Gastrocnemius medialis (tissue), 4 donors: ENCODE measurements at places on chromosomes 3 and 15. TPM values are rescaled to one million over a fixed set of nuclear protein-coding genes. Genes with fewer than 3 reads are reported as not detected.

DNA sequence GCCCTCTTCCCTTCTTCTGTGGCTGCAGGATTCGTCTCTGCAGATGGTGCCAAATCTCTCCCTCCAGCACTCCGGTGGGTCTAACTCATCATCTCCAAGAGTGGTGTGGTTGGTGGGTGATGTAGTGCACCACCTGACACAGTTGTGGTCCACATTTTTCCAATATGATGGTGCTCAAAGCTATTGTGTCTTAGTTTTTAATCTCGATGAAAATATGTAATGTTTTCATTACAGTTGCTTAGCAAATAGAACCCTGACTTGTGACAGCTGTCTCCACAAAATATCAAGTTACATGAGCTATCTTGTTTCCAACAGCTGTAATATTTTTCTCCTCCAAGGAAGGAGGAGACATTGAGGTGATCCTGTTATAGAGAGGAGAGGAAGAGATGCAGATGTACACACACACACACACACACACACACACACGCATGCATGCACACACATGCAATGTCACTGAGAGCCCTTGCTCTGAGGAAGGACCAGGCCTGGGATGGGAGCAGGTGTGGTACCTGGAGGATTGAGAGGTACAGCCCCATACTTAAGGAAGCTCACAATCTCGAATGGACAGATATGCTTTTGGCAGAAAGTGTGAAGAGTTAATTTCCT is 15.7 kb upstream of the ESYT3 start:
- no peak for DNase-seq

DNA sequence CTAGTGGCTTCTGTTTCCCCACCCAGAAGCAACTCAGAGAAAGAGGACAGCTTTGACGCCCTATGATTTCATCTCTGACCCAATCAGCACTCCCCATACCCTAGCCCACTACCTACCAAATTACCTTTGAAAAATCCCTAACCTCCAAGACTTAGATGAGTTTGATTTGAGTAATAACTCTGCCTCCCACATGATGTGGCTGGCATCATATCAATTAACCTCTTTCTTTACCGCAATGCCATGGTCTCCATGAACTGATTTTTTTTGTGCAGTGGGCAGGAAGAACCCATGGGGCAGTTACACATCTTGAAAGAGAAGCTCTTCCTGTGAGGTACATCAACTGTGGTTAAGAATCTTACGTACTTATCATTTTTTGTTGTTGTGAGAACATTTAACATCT is 25.5 kb upstream of the APOD start:
- no peak for DNase-seq

DNA sequence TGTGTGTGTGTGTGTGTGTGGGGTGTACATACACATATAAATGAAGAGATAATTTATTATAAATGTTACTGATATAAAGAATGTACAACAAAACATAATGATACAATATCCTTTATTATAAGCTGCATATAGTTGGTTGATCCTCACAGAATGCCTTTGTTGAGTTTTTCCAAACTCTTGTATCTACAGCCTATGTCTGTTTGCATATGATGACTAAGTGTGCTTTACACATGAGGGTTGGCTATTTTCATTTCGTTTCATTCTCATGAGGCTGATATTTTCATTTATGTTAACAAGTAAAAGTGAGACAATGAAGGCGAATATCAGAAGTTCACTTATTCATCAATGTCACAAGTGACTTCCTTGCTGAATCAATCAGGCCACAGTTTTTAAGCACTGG is 45.1 kb downstream of the TM2D3 start:
- DNase-seq: no peak

DNA sequence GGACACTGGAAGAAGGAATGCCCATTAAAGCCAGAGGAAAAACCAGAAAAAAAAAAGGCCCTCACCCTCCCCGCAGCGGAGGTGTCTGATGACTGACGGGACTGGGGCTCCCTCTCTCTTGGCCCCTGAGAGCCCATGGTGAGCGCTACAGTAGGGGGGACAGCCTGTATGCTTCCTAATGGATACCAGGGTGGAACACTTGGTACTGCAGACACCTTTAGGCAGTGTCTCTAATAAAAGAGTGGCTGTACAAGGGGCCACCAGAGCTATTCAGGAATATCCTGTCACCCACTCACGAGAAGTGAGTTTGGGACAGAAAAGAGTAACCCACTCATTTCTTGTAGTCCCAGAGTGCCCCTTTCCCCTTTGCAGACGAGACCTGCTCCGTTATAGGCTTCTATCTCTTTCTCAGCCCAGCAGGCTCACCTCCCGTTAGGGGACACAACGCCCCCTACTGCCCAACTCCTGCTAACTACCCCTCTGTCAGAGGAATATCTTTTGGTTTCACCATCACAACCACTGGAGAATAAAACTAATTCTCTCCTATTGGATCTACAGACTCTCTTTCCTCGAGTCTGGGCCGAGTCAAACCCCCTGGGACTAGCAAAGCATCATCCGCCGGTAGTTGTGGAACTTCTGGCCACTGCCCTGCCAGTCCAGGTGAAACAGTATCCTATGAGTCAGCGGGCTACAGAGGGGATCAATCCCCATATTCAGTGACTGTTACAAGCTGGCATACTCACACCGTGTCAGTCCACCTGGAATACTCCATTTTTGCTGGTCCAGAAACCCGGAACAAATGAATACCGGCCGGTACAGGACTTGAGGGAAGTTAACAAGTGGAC is 40.8 kb downstream of the ZBTB11 start:
- DNase-seq: peak; percentile 3

DNA sequence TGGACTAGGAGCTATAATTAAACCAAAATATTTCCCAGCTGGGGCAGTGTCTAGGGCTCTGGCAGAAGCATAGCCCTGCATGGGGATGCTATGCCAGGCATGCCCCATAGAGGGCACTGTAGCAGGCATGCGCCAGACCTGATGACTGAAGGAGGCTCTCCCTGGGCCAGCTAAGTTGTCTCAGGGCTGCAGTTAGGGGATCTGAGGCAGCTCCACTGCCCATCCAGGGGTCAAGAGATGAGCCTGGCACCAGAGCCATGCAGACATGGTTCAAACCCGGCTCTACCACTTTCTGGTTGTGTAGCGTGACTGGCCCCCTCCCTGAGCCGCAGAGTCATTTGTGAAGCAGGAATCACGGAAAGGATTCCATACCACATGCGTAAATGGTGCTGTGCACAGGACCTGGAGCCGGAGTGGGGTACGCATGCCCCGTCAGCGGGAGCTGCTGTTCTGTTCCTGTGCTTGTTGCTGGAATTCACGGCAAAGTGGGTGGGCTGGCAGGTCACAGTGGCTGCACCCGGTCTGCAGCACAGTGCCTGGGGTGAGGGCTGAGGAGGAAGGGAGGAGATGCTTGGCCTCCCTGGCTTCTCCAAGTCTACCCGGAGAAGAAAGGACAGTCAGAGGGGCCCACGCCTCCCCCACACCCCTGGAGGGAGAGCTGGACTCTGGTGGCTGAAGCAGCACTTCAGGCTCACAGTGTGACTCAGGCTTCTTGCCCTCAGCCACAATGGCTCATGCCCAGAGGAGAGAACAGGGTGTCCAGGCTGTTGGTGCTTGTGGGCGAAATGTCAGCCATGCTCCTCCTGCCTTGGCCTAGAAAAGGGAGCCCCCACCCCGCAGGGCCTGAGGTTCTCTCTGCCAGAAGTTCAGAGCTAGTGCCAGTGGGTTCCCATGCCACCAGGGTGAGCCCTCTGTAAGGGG is 43.1 kb downstream of the DNASE1L3 start:
- DNase-seq: no peak

DNA sequence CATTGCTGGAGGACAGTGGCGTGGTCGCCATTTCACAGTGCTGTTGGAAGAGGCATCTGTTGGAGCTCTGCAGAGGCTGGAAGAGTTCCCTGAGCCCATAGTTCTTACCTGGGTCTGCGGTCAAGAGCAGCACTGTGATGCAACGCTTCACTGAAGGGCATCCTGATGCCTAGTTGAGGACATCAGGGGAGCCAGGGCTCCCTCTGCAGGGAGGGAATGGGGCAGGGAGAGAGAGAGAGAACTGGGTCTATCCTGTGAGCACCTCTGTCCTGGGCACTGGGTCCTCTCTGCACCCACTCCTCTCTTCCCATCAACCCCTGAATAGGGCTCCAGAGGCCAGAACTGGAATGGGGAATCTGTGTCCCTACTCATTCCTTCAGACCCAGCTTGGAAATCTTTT is 23.9 kb upstream of the MOBP start:
- DNase-seq: no peak

DNA sequence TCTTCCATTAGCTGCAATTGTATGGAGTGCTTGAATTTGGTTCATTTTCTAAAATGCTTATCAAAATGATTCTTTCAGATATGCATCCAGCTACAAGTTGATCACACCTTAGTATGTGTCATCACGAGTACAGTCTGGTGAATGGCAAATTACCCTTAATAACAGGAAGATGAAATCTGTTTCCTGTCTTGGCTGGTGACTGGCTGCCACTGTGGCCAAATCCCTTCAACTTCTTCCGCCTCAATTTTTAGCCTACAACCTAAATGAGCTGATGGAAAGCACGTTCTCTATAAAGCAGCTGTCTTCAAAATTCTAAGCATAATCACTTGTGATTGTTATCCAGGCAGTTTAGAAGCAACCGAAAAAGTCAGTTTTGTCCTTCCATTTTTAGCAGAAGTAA is 387.1 kb upstream of the NECTIN3 start:
- DNase-seq: no peak

DNA sequence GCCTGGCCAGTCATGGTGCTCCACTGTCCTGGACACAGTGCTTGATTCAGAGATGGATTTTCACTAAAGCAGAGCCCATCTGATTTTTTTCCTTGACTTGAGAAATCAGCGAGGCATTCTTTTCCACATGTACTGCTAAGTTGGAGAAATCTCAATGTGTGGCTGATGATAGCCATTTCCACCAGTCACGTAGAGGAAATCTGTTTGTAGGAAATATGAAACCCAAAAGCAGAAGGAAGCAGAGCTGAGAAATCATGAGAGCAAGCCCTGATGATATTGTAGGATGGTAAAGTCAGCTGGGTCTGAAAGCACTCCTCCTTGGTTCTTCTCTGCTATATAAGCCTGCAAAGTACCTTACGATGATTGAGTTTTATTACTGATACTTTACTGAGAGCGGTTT is 1233.4 kb downstream of the ROBO2 start:
- DNase-seq: no peak

GRCh38 chr3:27720899-27721716 is 1.0 kb downstream of the EOMES start:
- DNase-seq: no peak

- DNase-seq: peak; percentile 56
Observed at GRCh38 chr15:70833861-70834765, 19.8 kb downstream of the LARP6 start.

- DNase-seq: no peak
Observed at GRCh38 chr3:146407956-146408355, 61.4 kb downstream of the PLSCR2 start.

- no peak for DNase-seq
Observed at GRCh38 chr3:160454995-160455394, 5.4 kb upstream of the TRIM59 start.

DNA sequence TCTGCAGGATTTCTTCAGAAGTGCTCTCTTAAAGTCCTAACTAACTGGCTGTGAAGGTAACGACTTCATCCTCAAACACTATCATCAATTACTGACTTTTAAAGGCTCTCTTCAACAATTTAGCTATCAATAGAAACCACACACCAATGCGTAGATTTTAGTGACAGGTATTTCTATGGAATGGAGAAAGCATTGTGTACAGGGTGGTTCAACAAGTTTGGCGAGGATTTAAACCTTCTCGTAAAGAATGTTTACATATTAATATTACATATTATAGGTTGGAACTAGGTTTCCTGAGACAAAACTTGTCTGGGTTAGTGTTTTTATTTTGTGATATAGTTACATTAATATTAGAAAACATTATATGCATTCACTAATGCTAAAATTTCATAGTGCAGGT is 233.6 kb downstream of the CHL1 start:
- DNase-seq: no peak

DNA sequence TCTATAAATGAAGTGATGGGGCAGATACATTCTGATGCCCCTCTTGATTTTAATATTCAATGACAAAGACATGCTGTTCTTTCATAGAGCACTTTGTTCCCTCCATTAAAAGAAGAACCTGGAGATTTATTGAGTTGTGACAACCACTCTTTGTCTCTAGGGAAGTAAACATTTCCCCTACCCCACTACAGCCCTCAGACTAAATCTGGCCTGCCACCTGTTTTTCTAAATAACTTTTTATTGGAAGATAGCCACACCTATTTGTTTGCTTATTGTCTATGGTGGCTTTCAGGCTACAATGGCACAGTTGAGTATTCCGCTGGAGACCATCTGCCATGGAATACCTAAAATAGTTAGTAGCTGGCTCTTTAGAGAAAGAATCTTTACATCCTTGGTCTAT is 41.2 kb upstream of the ZNF385D start:
- no peak for DNase-seq

DNA sequence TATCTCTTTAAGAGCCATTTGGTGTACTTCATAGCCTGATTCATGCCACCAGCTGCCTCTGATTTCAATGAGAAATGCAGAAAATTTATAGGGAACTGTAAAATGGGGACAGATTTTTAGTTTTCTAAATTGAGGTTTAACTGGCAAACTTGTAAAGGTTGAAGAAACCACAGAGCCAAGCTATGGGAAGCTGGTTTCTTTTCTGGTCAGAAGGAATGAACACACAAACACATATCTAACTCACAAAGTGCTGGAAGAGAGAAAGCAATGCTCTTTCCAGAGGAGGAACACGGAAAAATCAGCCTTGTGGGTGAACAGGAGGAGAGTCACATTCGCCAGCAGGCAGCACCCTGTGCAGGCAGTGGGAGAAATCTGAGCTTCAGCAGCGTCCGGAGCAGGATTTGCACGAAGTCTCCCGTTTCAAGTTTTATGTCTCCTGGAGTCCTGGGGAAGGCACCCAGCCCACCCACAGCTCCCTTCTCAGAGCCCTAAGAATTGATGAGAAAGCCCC is 481 bp downstream of the MASP1 start:
- DNase-seq: peak; percentile 17

GRCh38 chr15:39213385-39213840 is 367.5 kb upstream of the THBS1 start:
- DNase-seq: no peak

GRCh38 chr3:49869525-49870126 is at the start of gene CAMKV:
Gene CAMKV (minus strand): TSS chr3:49869906. CDS start chr3:49862388, 7,518 bp downstream.
- DNase-seq: no peak

GRCh38 chr3:153835540-153835939 is 285.6 kb upstream of the ARHGEF26 start:
- DNase-seq: no peak

- peak; percentile 82 for DNase-seq
Observed at GRCh38 chr3:52021489-52022268, 26.0 kb upstream of the RPL29 start.

DNA sequence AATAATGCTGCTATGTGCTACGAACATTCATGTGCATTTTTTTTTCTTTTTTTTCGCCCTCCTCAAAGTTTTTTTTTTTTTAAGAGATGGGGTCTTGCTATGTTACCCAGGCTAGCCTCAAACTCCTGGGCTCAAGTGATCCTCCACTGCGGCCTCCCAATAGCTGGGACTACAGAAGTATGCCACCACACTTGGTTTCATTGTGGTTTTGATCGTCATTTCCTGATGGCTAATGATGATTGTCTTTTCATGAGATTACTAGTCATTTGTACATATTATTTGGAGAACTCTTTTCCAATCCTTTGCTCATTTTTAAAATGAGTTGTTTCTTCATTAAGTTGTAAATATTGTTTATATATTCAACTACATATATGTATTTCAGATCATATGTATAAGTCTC is 48.8 kb downstream of the FBXO22 start:
- no peak for DNase-seq

The CYP8B1 gene
- 0.93 TPM for total RNA-seq

The KPNA4 gene
- 90.6 TPM for total RNA-seq

The SH3GL3 gene
- total RNA-seq: not detected

The FGD5 gene
- total RNA-seq: 4.4 TPM

The ITIH1 gene
- not detected for total RNA-seq

The SLC22A13 gene
- 0.51 TPM for total RNA-seq

The IQGAP1 gene
- total RNA-seq: 39.1 TPM
